ENCODE measurements at places on chromosomes 12 and 14.

DNA sequence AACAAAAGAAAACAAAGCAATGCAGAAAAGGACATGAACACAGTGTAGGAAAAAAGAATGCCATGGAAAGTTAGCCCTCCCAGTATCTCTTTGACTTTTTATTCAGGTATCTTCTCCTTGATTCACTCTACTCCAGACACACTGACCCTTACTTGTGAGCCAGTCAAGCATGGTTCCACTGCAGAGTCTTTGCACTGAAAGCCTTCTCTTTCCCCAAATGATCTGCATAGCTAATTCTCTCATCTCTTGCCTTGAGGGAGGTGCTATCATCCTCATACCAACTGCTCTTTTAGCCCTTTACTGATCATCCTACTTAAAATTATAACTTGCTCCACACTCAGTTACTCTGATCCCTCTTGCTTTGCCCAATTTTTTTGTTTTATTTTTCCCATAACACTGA is 101.2 kb upstream of the SLC16A7 start:
- no peak for DNase-seq

DNA sequence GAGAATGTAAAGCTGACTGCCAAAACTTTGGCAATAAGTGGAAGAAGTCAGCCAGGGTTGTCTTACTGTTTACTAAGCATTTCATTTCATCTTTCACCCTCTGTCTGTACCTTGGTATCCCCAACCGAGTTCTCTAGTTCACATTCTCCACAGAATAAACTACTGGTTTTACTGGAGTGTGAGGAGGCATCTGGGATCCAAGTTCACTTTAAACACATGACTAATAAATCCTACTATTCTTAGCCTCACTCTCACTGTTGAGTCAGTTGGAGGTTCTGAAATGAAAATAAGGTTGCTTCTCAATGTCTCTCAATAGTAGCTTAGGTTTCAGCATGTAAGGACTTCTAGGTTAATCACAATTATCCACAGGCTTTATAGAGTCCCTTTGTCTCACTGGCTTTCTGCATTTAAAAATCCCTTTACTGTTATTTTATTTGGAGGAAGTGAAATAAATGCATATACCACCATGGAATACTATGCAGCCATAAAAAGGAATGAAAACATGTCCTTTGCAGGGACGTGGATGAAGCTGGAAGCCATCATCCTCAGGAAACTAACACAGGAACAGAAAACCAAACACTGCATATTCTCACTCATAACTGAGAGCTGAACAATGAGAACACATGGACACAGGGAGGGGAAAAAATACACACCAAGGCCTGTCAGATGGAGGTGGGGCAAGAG is 95.8 kb downstream of the EPS8 start:
- DNase-seq = peak; percentile 69

DNA sequence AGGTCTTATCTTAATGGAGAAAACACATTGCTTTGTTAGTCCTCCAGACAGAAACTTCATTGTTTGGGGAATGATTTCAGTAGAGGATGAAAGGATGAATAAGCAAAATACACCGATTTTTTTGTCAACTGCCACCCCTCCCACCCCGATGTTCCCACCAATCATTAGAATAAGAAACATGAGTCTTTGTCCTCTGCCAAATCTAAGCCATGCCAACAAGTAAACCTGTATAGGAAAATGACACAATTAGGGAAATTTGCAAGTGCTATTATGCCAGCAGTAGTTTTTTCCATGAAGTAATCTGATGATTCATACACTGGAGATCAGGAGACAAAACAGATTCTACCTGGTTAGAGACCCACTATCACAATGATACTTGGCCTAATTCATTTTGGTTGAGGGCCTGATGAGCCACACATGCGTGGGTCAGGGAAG is 35.9 kb downstream of the FLRT2 start:
- no peak for DNase-seq

- no peak for DNase-seq
These were observed 1002.3 kb downstream of the TMEM121 start for GRCh38 chr14:106528717-106529116.

DNA sequence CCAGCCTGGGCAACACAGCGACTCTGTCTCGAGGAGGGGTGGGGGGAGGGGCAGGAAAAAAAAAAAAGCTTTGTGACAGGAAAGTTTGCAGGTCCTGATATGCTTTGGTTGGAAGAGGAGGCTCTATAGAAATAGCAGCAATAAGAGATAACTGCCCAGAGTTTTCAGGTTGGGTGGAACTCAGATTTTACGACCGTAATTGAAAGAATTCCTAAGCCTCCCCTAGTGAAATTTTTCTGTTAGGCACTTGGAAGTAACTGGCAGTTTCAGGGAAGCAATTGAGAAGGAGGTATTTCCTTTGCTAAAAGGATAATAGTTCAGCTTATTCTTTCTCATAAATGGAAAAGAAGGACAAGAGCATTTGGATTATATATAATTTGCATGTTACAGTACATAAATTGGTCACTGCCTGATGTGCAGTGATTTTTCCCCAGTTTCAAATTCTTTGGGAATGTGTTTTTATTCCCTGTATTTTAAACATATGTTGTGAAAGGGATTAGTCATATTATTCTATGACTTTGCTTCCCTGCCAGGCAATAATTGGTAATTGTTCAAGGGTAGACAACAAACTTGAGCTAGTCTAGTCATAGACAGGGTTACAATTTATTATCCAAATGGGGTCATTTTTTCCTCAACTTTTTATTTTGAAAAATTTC is 452.8 kb downstream of the AEBP2 start:
- DNase-seq = no peak

All from small intestine (tissue), 16 donors.